ENCODE measurements at places on chromosomes 11 and 22. TPM values are rescaled to one million over a fixed set of nuclear protein-coding genes. Genes with fewer than 3 reads are reported as not detected.

The SYT12 gene
- 0.11 TPM for polyA plus RNA-seq

The TTLL12 gene
- polyA plus RNA-seq, result 19.1 TPM

The SYT8 gene
- 0.68 TPM for polyA plus RNA-seq

DNA sequence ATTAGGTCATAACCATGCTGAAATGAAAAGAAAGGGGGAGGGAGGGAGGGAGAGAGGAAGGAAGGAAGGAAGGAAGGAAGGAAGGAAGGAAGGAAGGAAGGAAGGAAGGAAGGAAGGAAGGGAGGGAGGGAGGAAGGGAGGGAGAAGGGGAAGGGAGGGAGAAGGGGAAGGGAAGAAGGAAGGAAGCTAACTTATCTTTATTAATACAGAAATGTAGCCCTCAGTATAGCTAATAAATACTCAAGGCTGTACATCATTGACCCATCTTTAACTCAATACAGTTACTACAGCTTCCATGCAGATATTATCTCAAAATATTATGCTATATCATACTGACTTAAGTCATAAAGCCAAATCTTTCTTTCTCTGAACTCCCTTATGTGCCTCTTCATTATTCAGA, 17.4 kb upstream of the SOX6 start:
- DNase-seq, result no peak

GRCh38 chr11:126337474-126338241, 17.8 kb upstream of the ST3GAL4 start:
- no peak for DNase-seq

Measured in muscle of back (tissue), 13 donors.